ENCODE measurements at places on chromosomes 4 and X.
A peak's percentile ranks its signal among the peaks of the same experiment; 100 is the strongest.

DNA sequence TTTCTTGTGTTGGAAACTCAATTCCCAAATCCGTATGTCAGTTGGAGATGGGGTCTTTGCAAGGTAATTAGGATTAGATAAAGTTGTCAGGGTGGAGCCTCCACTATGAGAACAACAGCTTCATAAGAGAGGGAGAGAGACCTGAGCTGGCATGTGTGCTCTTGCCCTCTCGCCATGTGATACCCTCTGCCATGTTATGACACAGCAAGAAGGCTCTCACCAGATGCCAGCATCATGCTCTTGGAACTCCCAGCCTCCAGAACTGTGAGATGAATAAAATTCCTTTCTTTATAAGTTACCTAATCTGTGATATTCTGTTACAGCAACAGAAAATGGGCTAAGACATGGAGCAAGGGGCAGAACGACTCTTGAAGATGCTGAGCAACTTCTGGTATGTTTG lies 201.9 kb upstream of the BOD1L1 start:
- no peak for DNase-seq

DNA sequence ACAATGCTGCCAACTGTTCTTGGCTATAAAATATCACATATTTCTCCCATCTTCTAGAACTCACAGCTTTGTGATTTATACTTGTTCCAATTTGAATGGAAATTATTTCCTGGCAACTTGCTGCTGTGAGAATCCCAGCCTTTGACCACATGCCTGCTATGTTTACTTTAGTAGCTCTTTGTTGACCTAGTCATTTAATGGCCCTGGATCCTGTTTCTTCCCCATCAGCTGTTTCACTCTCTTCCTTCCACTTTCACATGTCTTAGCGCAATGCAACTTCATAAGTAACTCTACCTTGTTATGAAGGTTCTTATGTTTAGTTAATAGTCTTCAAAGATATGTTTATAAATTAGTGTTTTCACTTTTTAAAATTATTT lies 1973.6 kb upstream of the AGA start:
- no peak for DNase-seq

GRCh38 chr4:57048590-57049304 lies 61.4 kb downstream of the IGFBP7 start:
- no peak for DNase-seq

- no peak for DNase-seq
These were observed 1541.0 kb downstream of the PCDH7 start for GRCh38 chr4:32261196-32261595.

DNA sequence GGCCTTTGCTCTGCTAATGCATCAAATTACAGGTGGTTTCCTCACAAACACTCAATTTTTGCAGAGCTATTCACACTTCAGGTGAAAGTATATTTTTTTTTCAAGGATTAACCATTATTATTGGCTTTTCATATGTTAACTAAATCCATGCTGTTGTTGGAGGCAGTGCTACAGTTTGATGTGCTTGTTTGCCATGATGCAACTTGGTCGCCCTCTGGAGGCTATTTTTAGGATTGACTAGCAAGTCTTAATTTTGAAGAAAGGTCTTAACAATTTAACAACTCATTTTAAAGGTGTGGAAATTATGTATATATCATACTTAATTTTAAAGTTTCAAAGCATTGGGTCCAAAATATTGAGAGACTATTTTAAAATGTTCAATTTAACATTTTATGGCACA lies 168.8 kb upstream of the FAM47A start:
- DNase-seq, result peak; percentile 23

DNA sequence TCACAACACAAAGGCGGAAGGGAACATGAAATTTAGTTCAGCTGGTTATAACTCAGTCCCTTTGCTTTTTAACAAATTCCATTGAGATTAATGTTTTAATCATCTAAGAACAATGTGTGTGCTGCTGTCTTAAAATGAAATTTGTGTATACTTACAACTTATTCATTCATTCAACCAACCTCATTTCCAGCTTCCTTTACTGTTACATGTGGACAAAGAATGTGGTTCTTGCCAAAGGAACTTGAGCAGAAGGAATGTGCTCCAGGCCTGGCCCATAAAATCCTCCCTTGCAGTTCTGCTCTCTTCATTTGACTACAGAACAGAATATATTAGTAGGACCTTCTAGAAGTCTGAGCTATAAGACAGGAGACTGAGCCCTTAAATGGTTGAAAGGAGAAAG lies 176.8 kb upstream of the GLRA2 start:
- DNase-seq, result no peak

GRCh38 chr4:122712782-122713181 lies 19.7 kb upstream of the BBS12 start:
- peak; percentile 53 for DNase-seq

- DNase-seq, result no peak
These were observed 53.5 kb upstream of the SPANXN3 start for GRCh38 chrX:143570782-143571181.

- DNase-seq, result peak; percentile 80
These were observed 32.9 kb upstream of the TET2 start for GRCh38 chr4:105113800-105114199.

- DNase-seq, result peak; percentile 56
These were observed 12.8 kb downstream of the AIMP1 start for GRCh38 chr4:106329041-106329618.

- no peak for DNase-seq
These were observed 1.6 kb downstream of the SPARCL1 start for GRCh38 chr4:87527431-87528220.

DNA sequence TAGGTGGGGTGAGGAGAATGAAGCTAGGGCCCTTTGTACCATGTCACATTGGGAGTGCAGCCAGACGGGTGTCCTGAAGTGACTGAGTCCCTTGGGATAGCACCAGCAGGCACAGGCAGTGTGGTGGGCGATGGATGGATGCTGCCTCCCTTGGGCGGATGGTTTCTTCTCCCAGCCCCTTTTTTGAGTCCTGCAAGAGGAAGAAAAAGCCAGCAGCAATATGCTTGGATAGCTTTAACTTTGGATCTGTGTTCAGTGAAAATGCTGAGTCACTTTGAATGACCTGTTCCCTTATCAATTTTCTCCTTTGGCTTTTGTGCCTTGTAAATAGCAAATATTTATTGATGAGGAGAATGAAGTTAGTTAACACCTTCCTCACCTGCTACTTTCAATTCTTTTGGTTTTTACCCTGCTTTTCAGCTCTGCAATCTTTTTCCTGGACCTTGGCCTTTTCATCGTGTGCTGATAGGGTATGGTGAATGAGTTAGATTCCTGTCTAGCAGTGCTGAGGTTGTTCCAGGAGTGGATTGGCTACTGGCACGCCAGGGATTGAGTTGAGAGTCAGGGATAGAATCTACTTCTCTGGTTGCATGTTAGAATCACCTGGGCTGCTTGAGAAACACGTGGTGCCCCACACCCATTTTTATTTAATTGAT lies 10.2 kb downstream of the DCUN1D4 start:
- DNase-seq, result no peak

All from hematopoietic multipotent progenitor cell treated with erythropoietin and hydrocortisone succinate and interleukin-3 and kit ligand, for 8 days (in vitro differentiated cells).